ENCODE measurements at places on chromosomes 1 and 21. TPM values are rescaled to one million over a fixed set of nuclear protein-coding genes. Genes with fewer than 3 reads are reported as not detected.

S100A3 gene
- 104 TPM for total RNA-seq

SLC30A10 gene
- 0.14 TPM for total RNA-seq

C1orf87 gene
- not detected for total RNA-seq

C1QB gene
- total RNA-seq: not detected

KCNA2 gene
- total RNA-seq: 0.01 TPM

DCDC2B gene
- not detected for total RNA-seq

AMY1C gene
- not detected for total RNA-seq

PCBP3 gene
- total RNA-seq: 1.5 TPM

FMO3 gene
- not detected for total RNA-seq
